ENCODE measurements at places on chromosomes 4 and X.

GRCh38 chrX:33970028-33970967, 161.8 kb downstream of the FAM47A start:
- no peak for DNase-seq

- no peak for DNase-seq
Observed at GRCh38 chr4:87982446-87983010, 7.0 kb downstream of the SPP1 start.

DNA sequence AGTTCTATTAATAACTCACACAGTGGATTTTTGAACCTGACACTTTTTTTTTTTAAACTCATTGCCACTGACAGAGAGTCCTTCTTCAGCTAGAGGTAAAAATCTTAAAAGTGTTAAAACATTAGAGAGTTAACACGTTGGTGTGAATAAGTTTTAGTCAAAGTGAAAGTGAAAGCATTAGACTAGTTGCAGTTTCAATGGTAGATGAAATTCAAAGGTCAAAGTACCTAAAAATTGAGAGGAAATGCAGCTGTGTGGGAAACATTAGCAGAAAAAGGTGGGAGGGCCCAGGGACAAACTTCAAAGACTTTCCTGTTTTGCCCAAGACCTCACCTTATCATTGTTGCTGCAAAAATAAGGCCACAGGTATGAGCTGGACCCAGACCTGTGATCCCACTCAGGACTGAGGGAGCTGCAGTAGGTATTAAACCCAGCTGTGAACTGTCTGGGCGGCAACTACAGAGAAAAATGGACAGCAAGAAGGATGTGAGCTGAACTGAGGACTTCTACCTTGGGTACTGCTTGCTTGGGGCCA, 17.6 kb upstream of the GABRA4 start:
- DNase-seq: no peak

- DNase-seq: no peak
Observed at GRCh38 chr4:69489856-69490255, 5.8 kb downstream of the UGT2B4 start.

- DNase-seq: no peak
Observed at GRCh38 chrX:4671344-4671743, 957.9 kb upstream of the PRKX start.

- no peak for DNase-seq
Observed at GRCh38 chr4:53711926-53712325, 120.6 kb upstream of the LNX1 start.

DNA sequence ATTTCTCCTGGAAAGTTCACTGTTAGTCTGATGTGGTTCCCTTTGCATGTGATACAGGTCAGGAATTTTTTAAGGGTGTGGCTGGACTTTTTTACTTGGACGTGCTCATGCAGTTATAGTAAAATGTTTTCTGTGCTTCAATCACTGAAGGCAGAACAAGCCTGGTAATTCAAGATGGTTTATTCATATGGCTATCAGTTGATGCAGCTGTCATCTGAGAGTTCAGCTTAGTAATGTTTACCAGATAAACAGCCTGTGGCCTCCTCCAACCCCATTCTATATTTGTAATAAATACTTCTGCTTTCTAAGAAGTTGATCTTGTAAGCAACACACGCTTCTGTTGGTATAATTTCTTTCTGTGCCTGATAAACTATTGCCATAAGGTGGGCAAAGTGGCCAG, 2105.9 kb downstream of the ARAP2 start:
- DNase-seq: no peak

DNA sequence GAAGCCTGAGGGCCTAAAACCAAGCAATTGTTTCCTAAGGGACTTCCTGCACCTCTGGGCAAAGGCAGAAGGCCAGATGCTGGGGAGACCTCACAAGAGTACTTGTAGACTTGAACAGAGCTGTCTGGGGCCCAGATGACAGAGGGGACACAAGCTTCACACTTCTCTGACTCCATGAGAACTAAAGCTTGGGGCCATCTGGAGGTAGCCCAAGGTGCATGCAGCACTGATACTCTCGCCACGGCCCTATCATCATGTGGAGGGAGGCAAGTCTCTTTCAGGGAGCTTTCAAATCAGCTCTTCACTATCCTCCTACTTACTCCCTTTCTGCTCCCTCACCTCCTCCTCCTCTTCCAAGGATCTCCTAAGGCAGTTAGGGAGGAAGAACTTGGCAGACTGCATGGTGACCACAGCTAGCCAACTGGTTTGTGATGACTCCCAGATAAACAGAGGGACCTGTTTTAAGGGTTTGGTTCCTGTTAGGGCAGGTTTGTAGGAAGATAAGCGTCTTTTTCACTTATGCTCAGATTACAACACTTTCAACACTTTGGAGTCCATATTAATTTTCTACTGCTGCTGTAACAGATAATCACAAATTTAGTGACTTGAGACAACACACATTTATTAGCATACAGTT, 23.8 kb downstream of the MSL3 start:
- DNase-seq: no peak

GRCh38 chrX:53440621-53441517, 6.7 kb upstream of the HSD17B10 start:
- peak; percentile 59 for DNase-seq

DNA sequence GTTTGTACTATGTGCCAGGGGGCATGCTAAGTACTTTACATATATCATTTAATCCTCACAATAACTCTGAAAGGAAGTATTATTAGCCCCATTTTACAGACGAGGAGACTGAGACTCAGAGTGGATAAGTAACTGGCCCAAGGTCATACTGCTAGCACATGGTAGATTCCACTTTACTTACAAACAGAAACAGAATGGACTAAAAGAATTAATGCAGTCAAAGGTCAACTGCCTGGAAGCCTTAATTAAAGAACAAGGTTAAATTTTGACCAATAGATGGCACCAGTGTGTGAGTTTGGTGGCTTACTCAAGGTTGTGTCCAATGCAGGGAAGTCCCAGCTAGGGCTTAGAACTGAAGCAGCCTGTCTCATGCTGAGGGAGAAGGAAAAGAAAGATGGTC, 4.7 kb downstream of the RIPPLY1 start:
- peak; percentile 73 for DNase-seq

DNA sequence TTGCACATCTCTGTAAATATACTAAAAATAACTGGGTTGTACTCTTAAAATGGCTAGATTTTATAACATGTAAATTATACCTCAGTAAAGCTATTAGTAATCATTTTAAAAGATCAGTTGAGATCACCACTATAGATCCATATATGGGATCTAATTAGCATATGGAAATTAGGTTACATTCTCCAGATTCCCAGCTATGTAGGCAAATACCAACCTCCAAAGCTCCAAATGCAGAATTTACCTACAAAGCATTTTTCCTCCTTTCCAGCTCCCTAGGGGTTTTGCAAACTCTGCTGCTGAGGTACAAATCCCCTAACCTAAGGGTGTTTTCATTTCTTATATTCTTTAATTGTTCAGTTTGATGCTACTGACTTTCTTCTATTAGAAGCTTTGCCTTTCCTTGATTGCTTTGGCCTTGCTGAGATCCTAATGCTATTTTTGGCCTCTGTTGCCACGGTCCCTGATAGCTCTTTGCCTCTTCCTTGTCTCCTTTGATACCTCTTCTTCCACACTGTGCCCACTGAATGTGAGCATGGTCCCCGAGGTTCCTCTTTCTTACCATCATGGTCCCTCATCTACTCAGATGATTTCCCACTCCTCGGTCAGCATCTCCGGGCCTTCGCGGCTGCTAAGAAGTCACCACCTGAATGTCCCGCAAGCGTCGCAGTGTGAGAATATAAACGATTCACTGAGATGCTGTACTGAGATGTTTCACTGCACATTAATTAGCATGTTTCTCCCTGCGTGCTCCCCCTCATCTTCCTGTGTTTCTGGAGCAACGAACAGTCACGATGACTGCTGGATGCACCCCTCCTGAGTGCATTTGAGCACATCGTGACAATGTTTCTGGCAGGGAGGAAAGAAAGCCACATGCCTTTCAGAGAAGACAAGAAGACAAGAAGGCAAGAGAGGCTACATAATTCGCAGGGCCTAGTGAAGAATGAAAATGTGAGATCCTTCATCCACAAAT, 23.8 kb downstream of the ENPP6 start:
- DNase-seq: no peak

DNA sequence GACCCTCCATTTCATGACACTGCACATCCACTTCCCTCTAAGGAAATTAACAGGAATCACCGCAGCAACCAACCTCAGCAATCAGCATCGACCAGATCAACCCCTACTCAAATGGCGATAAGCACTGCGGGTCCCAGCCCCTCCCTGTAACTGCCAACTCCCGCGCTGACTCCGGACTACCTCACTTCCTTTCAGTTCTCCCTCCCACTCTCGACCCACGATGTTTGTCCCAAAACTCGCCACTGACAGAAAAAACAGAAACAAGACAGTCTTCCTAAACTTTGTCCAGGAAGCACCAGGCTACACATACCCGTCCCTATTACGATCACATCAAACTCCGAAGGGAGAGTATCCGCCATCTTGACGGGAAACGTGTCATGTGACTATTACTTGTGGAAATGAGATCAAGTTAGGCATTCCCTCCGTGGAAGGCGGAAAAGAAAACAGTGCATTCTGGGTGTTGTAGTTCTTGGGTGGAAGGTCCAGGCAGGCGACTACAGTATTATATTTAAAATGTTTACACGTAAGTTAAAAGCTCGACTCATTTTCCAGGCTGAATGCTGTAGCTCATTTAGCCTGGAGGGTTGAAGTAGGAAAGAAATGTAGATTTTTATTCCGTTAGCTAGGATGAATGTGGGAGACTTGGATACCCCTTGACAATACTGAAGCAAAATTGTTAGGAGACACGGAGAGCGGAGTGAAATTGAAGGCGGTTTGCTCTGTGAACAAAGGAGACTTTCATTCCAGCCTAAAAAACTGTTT, at the start of gene CHM:
TSS of gene CHM (minus strand) at position 385 of the 762 bp plus-strand sequence. CDS start at position 359, 26 bp downstream.
- peak; percentile 92 for DNase-seq

DNA sequence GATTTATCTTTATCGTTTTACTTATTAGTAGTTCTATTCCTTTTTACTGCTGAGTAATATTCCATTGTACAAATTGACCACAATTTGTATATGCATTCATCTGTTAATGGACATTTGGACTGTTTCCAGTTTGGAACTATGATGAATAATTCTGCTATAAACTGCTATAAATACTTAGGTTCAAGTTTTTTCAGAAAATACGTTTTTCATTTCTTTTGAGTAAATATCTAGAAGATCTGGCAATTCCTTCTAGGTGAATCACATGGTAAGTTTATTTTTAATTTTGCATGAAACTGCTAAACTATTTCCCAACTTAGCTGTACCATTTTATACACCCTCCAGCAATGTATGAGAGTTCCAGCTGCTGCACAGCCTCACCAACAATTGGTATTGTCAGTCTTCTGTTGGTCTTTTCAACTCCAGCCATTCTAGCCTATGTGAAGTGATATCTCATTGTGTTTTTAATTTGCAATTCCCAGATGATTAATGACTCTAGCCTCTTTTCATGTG, 22.2 kb downstream of the LIN54 start:
- DNase-seq: no peak

DNA sequence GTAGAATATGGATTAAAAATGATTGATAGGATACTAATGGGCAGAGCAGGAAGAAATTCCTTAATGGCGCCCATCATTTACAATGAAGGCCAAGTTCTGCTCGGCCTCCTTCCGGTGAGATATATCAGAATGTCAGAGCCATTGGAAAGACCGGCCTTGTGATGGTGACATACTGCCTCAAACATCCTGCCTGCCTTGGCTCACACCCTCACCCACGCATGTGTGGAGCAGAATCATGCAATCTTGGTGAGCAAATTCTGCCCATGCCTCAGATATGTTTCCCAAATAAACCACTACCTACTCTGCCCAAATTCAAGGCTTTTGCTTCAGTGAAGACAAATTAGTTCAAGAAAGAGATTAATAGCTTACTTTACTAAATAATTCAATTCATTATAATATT, 163.3 kb downstream of the MID1 start:
- DNase-seq: no peak

- DNase-seq: peak; percentile 74
Observed at GRCh38 chrX:30597216-30598012, 19.8 kb upstream of the TASL start.

GRCh38 chr4:55437356-55437796, 41.6 kb downstream of the TMEM165 start:
- DNase-seq: no peak

- DNase-seq: peak; percentile 75
Observed at GRCh38 chrX:1453395-1453783, 680 bp upstream of the ASMTL start.

DNA sequence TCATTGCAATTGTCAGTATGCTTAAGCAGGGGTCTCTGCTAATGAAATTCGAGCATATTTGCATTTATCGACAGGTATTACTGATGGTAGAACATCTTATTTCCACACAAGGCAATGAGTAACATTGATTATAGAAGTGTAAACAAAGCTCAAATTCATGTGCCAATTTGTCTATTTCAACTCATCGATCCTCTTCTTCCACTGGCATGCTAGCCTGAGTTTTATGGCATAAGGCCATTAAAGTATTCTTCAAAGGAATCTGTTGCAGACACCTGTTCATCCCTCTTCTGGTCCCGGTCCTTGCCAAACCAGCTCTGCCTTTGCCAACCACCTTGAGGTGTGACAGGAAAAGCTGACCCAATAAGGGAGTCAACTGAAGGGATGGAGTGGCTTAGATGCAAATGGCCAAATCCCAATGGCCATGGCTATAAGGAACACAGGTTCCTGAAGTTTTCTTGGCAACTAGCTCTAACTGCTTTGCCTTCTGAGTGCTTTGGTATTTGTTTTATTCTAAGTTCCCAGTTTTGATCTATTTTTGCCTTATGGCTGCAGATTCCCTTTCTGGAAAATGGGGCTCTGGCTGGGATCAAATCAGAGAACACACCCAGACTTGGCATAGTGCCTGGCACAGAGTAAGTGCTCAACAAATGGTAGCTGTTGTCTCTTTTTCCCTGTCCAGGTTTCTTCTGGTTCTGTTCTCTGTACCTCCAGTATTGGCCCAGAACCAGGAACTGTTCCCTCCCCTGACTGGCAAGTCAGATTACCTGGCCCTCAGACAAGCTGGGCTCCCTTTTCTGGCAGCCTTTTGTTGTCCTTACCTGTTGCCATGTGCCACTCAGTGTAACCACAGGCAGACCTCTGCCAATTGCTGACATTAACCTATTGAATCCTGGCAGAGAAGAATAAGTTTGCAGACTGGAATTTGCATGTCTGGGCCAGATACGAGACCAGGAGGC, 63.1 kb downstream of the RTL9 start:
- no peak for DNase-seq

GRCh38 chr4:111937368-111937767, 207.9 kb upstream of the FAM241A start:
- DNase-seq: peak; percentile 9

DNA sequence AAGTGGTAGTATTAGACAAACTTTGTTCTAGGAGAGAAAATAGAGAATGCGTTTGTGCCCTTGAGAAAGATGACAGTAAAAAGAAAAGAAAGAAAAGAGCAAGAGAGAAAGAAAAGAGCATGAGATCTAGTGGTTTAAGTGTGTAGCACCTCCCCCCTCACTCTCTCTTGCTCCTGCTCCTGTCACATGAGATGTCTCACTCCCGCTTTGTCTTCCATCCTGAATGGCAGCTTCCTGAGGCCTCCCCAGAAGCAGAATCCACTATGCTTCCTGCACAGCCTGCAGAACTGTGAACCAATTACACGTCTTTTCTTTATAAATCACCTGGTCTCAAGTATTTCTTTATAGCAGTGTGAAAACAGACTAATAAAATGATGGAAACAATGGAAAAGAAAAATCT, 499.6 kb downstream of the ACTRT1 start:
- DNase-seq: no peak
